ENCODE measurements at places on chromosomes 16 and 17. TPM values are rescaled to one million over a fixed set of nuclear protein-coding genes. Genes with fewer than 3 reads are reported as not detected.
A peak's percentile ranks its signal among the peaks of the same experiment; 100 is the strongest.

PSMD7 gene
- total RNA-seq: 162 TPM

TP53TG3 gene
- not detected for total RNA-seq

TMEM132E gene
- total RNA-seq: not detected

BAIAP3 gene
- 4.0 TPM for total RNA-seq

SALL1 gene
- total RNA-seq: 0.07 TPM

DPEP3 gene
- 0.16 TPM for total RNA-seq

CCL13 gene
- 0.80 TPM for total RNA-seq

KRT28 gene
- not detected for total RNA-seq

FGF11 gene
- 3.7 TPM for total RNA-seq

DNA sequence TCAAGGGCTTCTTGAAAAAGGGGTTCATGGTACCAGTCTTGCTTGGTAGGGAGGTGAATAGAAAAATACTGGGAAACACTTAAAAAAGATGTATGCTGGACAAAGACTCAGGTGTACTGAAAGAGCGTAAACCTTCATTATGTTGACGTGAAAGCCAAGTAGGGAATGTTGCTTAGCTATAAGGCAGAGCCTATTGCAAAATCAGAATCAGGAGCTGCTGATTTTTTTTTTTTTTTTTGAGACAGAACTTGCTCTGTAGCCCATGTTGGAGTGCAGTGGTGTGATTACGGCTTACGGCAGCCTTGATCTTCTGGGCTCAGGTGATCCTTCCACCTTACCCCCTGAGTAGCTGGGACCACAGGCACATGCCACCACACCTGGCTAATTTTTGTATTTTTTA is 3.9 kb downstream of the TMEM94 start:
- DNase-seq: no peak

- no peak for DNase-seq
These were observed 5.1 kb downstream of the GALNS start for GRCh38 chr16:88851616-88852015.

GRCh38 chr16:27195076-27195741 is 8.1 kb upstream of the KDM8 start:
- DNase-seq: no peak

DNA sequence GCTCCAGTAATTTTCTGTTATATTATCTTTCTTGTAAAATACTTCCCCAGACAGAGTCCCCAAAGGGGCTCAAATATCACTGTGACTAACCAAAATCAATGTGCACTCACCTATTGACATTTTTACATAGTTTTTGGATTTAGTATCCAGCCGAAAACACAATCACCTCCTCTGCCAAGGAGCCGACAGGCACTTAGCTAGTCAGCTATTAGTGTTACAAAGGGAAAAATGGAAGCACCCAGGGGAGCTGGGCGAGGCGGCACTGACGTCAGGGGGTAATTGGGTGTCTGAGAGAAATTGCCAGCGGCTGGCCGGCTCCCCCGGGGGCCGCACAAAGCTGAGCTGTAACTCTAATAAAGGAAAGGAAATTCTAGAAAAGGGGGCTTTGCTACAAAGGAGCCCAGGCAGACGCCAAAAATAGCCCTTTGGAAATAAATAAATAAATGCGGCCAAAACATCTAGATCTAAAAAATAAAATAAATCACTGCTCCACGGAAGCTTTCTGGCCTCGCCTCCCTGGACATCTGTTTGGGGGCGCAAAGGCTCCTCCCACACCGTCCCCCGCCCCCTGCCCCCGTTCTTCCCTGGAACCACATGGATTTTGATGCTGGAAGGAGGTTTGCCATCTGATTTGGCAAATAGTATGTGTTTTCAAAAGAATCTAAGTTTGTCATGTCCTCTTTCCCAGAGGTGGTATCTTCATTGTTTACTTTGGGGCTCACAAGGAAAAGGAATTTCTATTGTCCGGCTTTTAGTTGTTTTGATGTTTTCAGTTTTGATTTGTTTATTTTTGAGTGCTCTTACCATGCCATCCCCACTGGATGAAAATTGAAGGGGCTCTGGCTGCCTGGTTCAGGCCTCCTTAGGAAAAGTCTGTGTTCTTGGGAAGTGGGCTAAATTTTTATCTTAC is 156.7 kb downstream of the ZNF423 start:
- DNase-seq: peak; percentile 63

DNA sequence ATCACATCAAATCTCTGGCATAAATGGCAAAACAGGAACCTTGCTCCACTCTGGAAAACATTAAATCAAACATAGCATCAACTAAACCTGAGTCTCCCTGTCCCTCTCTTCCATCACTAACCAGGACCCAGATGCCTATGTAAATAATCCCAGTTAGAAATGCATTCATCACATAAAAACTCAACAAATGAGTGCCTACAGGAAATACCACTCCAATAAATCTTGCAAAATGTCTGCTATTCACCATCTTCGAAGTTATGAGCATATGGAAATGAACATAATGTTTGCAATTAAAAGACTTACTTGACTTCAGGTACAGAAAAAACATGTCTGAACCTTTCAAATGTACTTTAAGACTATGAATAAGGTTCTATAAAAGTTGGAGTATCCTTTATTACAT is 425.0 kb downstream of the CDH11 start:
- no peak for DNase-seq

GRCh38 chr17:46117850-46118696 is 75.2 kb downstream of the KANSL1 start:
- no peak for DNase-seq

DNA sequence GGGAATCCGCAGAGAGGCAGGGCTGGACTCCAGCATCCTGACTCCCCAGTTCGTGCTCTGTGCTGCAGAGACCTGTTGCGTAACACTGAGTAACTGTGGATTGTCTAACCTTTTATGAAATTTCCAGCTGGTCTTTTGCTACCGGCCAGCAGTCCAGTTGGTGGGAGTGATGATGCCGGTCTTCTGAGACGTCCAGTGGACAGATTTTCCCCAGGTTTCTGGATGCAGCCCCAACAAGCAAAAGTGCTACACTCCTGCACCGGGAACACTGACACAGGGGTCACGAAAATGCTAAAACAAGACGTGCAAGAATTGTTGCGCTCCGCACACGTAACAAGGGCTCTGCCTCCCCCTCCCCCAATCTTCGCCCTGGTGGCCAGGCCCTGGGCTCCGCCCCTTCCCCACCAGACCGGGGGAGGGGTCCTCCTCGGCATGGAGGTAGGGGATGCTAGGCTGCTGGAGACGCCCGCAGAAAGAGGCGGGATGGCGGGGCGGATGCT is 701 bp upstream of the MRC2 start:
- peak; percentile 63 for DNase-seq

- no peak for DNase-seq
These were observed 2.7 kb upstream of the DHRS7B start for GRCh38 chr17:21124086-21124485.

- no peak for DNase-seq
These were observed 5.4 kb downstream of the HAGHL start for GRCh38 chr16:732332-732731.

DNA sequence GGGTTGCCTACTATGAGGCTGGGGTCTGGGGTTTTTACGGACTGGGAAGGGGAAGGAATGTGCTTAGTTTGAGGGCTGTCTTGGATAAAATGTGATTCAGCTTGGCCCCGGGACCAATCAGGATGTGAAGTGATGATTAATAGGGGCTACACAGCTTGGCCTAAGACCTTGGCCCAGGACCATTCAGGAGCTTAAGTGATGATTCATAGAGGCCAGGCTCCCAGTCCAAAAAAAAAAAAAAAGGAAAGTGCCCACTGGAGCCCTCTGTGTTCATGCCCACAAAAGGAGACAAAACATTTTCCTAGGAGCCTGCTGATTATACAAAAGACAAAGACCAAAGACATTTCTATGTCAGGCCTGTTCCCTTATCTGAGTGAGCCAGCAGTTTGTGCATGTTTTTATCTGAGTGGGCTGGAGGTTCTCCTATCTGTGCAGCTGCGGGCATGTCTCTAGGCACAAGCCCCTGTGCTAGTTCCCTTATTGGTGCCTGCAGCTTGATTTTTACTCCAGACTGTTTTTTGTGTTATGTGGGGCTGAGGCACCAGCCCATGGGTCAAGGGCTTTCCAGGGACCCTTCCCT is 898.2 kb upstream of the GOT2 start:
- no peak for DNase-seq

DNA sequence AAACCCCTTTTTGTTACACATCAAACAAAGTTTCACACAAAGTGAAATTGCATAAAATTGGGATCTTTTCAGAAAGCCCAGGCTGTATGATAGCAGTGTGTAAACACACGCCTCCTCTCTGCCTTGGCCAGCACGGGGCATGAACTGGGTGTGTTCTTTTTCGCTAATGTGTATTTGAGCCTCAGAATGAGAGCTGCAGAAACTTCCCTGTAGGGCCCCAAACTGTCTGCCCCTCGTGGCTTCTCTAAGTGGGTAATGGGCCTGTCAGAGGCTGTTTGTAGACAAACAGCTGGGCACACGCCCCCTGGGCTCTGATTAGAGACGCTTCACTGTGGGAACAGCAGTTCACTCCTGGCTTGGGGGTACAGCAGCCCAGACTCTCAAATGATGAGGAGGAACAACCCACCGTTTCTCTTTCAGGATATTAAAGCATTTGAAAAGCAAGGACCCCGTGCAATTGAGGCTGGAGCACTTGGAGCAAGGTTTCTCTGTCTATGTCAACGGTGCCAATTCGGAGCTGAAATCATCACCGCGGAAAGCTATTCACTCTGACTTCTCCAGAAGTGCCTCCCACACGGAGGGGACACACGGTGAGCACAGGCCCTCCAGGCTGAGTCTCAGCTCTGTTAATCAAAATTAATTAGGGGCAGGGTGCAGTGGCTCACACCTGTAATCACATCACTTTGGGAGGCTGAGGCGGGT is 78.4 kb downstream of the KATNIP start:
- no peak for DNase-seq

GRCh38 chr16:14586637-14587305 is 43.3 kb downstream of the PARN start:
- no peak for DNase-seq

- DNase-seq: no peak
These were observed 277.5 kb downstream of the IRF8 start for GRCh38 chr16:86176462-86176861.

DNA sequence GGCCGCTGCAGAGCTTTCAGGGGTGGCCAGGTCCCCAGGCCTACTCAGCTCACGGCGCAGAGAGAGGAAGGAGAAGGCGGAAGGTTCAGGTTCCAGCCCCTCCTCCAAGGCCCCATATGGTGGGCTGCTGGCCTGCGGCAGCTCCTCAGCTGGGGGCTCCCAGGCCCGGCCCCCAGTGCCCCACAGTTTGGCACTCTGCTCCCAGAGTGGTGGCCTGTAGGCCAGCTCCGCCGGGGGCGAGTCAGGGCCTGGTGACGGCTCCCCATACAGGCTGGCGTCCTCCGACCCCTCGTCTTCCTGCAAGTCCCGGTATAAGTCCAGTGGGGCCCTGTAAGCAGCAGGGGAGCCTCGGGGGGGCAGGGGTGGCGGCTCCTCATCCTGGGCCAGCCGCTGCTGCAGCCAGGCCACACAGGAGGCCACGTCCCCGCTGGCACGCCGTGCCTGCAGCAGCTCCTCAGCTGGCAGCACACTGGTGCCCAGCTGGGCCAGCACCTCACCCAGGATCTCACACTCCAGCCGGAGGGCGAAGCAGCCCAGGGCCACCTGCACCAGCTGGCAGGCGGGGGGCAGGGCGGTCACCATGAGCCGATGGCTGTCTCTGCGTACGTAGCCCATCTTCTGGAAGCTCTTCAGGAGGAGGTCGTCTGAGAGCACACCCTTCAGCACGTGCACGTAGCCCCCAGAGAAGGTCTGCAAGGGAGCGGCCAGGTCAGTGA is 3.7 kb downstream of the SPATA2L start:
- no peak for DNase-seq

GRCh38 chr17:1731194-1731506 is 6.6 kb downstream of the WDR81 start:
- no peak for DNase-seq

- DNase-seq: no peak
These were observed 2.3 kb downstream of the JPT2 start for GRCh38 chr16:1680361-1680760.

GRCh38 chr16:15672514-15673167 is 22.6 kb downstream of the NDE1 start:
- peak; percentile 89 for DNase-seq

- DNase-seq: no peak
These were observed 1.3 kb downstream of the ADGRG1 start for GRCh38 chr16:57629516-57630406.

DNA sequence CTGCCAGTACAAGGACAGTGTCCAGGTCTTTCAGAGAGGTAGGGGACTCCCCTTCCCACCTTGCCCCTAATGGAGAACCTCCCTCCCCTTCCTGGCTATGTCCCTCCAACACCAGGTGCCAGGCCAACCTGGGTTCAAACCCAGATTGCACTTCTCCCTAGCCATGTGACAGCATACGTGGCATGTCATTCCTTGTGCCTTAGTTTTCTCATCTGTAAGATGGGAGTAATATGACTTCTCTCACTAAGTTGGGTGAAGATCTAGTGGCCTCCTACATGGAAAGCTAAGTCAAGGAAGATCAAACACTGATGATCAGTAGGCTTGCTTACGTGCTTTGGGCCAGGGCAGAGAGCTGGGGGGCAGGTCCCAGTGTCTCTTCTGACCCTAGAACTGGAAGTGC is 8.8 kb downstream of the FCSK start:
- no peak for DNase-seq

DNA sequence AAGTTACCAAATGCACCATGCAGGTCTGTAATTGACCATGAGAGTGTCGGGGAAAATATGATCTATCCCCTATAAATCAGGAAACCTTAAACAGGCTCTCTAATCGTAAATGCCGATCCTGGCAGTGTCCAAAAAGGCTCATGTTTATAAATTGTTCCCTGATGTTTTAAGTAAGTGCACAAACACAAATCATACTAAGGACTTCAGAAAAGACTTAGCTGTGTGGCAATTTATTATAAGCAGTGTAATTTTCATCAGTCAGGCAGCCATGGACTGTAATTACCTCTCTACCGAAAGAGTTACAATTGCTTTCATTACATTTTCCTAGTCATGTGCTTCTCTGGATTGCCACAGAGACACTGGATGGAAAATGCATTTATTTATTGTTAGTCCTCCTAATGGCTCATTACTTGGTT is 73.4 kb upstream of the COX10 start:
- DNase-seq: no peak

DNA sequence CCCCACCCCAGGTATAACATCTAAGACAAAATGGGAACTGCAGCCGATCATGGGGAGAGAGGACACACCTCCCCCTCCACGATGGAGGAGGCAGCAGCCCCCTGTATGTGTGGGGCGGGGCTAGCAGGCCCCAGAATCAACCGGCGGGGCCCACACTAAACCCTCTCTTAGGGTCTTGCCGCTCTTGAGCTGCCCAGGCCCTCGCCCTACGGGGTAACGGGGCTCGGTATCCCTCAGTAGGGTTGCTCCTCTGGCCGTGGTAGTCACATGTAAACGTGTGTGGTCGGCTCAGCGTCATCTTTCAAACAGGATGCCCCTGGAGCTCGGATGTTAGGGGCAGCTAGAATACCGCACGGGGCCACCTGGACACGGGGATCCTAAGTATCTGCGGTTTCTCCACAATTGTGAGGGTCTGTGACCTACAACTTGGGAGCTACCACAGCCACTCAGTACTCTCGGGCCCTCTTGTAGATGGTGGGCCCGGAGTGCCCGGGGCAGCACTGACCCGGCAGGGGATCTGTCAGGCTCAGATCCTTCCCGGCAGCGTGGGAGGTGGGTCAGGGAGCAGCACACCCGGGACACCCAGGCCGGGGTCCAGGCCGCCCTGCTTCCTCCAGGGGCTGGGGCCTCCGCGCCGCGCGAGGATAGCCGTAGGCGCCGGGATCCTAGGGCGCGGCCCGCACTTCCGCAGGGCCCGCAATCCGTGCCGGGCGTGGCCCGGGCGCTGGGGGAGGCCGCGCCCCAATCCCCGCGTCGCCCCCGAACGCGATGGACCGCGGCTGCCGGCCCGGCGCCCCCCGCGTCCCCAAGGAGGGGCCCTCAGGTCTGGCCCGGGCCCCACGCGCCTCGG is 781 bp downstream of the ARHGDIA start:
- no peak for DNase-seq

- DNase-seq: no peak
These were observed 188.0 kb upstream of the AXIN2 start for GRCh38 chr17:65749479-65749878.

Measured in heart left ventricle (tissue), 16 donors.